ENCODE measurements at places on chromosomes 1 and 21.
A peak's percentile ranks its signal among the peaks of the same experiment; 100 is the strongest.

GRCh38 chr1:87678266-87678665, 349.6 kb downstream of the LMO4 start:
- no peak for DNase-seq

- DNase-seq: no peak
Measured at GRCh38 chr1:13675151-13675651, 24.8 kb upstream of the PRDM2 start.

- no peak for DNase-seq
Measured at GRCh38 chr1:8883491-8883890, 5.0 kb upstream of the ENO1 start.

GRCh38 chr1:184988506-184988905, 14.2 kb upstream of the NIBAN1 start:
- no peak for DNase-seq

DNA sequence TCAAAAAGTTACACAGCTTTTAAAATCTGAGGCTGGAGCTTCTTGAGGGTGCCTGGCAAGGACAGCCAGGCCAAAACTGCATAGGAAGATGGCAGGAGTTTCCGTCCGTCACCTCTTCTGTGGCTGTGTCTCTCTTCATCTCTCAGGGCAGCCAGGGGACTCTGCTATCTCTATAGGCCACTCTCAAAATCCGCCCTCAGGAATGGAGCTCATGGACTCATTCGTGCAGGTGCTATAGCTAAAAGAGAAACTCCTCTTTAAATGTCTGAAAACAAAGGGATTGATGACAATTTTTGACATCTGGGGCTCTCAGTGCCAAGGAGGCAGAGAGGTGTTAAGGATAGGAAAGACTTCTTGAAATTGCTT, 27.2 kb downstream of the OVAAL start:
- DNase-seq: no peak

DNA sequence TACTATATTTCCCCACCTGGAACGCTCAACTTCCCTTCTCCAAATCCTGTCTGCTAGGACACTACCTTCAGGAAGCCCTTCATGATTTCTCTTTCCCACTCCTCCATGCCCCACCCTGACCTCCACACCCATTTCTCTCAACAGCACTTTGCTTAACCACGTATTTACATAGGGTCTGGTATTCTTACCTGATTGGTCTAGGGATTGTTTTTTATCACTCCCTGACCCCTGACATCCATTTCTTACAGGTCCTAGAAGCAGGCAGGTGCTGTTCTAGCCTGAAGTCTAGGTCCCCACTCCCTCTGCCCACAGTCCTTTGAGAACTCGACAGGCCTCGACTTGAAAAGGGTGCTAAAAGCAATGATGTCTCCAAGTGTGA, 47.5 kb downstream of the DMAP1 start:
- DNase-seq: peak; percentile 23

DNA sequence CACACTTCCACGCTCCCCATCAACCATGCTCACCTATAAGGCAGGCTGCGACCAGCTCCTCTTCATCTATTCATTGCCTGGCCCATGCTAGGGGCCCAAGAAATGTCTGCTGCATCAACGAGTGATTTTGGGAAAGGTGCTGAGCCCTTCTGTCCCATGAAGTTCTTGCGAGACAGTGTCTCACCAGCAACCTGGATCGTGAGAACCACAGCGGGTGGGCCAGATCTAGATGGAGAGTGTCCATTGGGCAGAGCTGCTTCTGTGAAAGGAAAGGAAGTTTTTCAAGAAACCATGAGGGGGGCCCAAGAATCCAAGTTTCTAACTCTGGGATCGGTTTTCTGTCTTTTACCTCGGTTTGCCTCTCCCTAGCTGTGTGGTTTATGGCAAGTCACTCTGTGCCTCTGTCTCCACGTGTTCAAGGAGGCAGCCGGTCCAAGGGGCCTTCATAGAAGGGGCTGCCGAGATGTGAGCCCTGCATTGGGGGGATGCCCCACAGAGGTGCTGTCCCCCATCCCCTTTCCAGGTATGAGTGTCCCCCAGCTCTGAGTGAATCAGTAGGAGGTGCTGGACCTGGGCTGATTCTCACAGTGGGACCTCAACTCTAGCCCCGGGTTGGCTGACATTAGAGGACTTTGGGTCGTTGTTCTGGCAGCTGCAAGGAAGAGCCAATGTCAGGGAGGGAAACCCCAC, 8.3 kb upstream of the PADI1 start:
- DNase-seq: no peak

DNA sequence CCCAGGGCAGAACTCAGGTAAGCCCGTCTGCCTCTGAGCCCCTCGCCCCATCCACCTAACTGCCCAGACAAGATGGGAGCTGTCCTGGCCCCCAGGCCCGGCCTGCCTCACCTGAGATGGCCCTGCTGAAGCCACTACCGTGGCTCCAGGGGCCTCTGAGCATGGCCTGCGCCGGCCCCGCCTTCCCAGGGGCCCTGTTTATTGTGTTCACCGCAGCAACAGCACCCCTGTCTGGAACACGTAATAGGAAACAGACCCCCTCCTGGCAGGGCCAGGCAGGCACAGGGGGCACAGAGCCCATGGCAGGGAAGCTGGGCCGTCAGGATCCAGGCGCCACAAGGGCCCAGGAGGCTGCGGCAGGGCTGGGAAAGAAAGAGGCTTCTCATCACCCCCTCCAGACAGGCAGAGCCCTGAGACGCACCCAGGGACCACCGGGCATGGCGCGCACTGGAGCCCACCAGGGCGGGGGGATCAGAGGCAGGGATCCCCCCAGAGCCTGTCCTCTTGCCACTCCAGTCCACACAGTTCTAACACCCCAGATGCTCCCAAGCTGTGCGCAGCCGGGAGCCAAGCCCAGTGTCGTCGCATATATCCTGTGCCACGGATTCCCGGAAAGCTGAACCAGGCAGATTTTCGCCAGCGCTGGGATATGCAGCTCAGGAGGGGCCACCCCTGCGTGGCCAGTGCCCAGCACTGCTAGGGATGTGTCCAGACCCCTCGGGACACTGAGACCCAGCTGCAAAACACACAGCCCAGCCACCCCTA, 62.6 kb downstream of the ARHGEF16 start:
- peak; percentile 65 for DNase-seq

DNA sequence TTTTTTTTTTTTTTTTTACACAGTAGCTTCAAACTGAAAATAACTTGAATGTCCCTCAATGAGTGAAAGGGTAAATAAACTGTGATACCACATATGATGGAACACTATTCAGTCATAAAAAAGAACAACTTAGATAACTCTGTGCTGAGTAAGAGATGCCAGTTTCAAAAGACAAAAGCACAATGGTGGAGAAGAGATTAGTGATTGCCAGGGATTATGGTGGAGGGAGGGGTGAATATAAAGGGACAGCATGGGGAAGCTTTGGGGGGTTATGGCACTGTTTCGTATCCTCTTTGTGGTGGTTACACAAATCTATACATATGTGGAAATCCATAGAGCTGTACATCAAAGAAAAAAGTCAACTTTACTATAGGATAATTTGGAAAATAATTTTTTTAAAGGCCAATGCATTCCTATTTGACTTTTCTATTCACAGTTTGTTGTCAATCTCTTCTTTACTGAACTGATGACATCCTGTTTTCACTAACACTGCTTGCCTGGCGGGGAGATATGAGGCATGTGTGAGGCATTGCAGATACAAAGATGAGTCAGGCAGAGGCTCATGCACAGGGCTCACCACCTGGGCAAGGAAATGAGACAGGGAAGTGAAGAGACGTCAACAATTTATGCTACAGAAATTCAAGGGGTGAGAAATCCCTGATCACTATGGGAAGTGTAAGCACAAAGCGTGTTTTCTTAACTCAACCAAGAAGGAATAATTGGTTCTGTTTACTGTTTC, 302.7 kb downstream of the DUSP10 start:
- peak; percentile 13 for DNase-seq

GRCh38 chr1:240008298-240008697, 83.4 kb upstream of the FMN2 start:
- DNase-seq: no peak

- DNase-seq: no peak
Measured at GRCh38 chr1:201426479-201427310, 5.2 kb upstream of the TNNI1 start.

GRCh38 chr1:143698016-143698415, 273.8 kb downstream of the FAM72C start:
- peak; percentile 14 for DNase-seq

GRCh38 chr1:6127587-6128163, 52.4 kb downstream of the CHD5 start:
- peak; percentile 95 for DNase-seq

GRCh38 chr21:37028570-37028969, 22.1 kb downstream of the RIPPLY3 start:
- no peak for DNase-seq

DNA sequence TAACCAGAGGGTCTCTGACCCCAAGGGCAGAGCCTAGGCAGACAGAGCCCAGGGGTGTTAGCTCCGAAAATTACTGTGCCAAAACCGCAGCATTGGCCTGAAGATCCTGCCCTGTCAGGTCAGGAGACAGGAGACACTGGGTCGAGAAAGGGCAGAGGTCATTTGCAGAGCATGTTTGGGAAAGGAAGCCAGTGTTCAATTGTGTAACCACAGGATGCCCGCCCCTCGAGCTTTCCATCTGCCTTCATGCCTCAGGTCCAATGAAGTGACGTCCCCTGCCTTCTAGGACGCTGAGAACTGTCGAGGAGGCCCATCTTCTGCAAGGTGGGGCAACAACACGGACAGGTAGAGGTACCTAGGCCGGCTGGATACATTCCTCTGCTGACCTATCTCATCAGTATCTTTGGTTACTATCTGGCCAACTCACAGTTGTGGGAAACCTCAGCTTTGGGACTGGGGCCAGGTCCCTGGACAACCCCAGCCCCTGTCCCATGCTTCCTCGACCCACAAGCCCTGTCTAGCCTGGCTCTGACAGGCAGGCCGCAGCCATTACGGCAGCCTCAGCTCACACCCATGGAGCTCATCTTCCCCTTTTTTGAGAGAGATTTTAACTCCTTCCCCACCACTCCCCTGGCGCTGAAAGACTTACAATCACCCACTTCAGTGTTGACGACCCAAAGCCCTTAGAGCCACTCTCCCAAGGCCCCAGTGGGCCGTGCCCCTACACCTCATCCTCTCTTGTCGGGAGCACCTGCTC, 1.3 kb downstream of the ARL8A start:
- peak; percentile 89 for DNase-seq

GRCh38 chr1:27603309-27603680, 649 bp downstream of the AHDC1 start:
- DNase-seq: peak; percentile 60

DNA sequence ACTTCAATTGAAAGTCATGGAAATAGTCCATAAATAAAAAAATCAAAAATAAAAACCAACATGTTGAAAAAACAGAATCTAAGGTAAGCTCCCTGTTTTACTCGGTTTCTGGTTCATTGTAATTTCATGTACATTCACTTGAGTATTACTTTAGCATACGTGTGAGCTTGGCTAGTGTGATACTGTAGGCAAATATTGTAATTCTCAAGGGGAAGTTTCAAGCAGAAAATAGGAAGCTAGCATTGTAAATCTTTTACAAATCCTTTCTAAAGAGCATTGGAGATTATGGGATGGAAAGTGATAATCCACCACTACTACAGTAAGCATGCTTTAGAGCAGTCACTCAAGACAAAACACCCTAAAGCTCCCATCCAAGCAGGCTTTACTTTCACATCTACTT, 3.3 kb upstream of the LPAR3 start:
- no peak for DNase-seq

DNA sequence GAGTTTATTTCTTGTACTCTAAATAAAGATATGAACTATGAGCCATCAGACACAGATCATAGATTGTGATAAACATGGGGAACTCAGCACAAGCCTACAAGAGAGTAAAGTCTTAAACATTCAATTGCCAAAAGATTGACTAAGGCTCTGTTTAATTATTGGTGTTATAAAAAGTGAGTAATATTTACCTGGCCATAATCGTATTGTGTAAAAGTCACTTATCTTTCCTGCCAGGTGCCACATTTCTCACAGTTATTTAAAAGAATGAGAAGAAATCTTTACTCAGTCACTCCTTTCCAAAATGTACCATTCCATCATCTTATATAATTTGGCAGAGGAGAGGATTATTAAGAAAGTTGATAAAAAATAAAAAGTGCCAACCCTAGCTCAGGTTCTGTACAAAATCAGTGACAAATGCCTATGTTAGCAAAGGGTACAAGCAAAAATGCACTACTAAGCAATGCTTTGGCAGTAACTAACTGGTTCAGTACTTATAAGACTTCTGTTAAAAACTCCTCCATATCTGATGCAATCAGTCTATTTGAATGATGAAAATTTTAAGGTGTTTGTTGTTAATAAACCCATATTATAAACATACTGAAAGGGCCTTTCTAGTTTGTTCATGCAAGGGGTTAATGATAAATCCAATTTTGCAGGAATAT, 5.8 kb upstream of the NR5A2 start:
- DNase-seq: no peak

- DNase-seq: no peak
Measured at GRCh38 chr1:117166076-117166475, 44.5 kb upstream of the TRIM45 start.

DNA sequence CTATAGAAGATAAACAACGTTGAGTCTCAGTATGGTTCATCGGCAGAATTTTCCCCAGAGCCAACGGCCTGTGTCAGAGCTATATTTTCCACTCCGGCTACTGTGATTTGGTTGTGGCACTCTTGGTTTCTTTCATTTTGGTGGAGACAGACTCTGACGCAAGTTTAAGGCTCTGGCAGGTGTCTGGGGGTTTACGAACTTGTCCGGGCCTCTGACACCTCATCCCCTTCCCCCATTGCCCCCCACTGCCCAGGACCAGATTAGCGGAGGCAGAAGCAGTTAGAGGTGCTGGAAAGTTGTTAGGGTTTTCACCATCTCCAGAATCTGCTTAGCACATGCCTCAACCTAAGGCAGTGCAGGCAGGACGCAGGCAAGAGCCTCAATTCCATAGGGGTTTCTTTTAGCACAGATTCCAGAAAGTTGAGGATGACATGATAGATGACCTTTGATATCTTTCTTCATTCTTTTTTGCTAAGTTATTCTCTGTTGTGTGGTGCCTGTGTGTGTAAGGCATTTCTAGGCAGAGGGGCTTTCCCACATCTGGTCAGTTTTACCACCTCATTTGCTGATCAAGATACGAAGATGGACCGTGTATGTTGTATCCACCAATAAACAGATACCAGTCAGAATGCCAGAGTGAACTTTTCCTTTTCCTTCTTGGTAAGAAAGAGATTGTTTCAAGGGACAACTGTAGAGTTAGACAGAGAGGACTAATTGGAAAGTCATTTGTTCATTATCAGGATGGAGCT, 18.4 kb upstream of the IL10 start:
- no peak for DNase-seq

GRCh38 chr1:158163000-158163947, 17.4 kb upstream of the CD1D start:
- no peak for DNase-seq

GRCh38 chr1:15180945-15181523, 27.5 kb downstream of the TMEM51 start:
- no peak for DNase-seq

Measured in hematopoietic multipotent progenitor cell treated with erythropoietin and hydrocortisone succinate and interleukin-3 and kit ligand, for 4 days (in vitro differentiated cells).